ENCODE measurements at places on chromosomes 12 and 14.

- peak; percentile 52 for DNase-seq
Measured at GRCh38 chr12:49866859-49867569, 24.1 kb upstream of the BCDIN3D start.

- no peak for DNase-seq
Measured at GRCh38 chr12:31021181-31021580, 52.5 kb upstream of the DDX11 start.

- DNase-seq, result no peak
Measured at GRCh38 chr12:71848212-71848611, 8.7 kb downstream of the TBC1D15 start.

GRCh38 chr14:93959239-93960107 is 16.9 kb downstream of the ASB2 start:
- peak; percentile 68 for DNase-seq

DNA sequence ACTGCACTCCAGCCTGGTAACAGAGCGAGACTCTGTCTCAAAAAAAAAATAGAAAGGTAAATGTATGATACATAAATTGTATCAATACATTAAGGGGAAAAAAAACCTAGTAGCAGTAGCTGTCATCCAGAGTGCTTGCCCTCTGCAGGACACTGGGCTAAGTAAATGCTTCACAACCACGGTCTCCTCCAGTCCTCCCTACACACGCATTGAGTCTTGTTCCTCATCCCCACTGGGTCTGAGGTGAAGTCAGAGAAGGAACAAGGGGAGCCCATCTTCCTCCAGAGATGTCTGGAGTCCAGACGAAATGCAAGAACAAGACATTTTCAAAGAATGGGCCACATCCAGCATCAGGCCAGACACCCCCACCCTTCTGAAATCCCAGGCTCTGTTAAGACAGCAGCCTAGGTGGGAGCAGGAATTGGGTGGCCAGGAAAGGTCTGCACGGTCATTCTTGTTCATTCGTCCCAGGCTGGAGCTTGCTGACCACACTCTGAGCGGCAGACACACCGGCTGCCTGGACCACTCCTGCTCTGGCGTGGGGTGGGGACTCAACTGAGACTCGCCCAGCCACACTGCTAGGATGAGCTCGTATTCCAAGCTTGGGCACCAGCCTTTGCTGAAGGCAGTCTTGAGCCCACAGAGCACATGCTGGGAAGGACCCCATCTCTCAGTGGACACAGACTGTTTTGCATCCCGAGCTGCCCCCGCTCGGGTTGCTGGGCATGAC is 45.5 kb downstream of the CHGA start:
- no peak for DNase-seq

DNA sequence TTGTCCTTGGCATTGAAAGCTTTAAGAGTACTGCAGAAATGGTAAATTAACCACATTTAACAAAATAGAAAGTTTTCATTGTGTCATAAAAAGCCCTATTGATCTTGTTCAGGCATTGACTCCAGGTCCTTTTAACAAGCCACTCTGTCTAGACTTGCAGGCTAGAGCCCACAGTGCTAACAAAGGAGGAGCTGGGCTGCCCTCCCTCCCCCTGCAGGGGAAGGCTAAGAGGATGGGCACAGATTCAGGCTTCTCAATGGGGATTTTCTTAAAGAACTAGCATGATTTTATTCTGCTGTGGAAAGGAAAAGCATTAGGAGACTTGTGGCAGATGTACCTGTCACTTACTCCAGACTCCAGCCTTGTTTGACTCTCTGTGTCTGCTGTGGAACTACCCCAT is 463.6 kb downstream of the NRXN3 start:
- no peak for DNase-seq

GRCh38 chr12:124301084-124301654 is 6.3 kb downstream of the RFLNA start:
- no peak for DNase-seq

DNA sequence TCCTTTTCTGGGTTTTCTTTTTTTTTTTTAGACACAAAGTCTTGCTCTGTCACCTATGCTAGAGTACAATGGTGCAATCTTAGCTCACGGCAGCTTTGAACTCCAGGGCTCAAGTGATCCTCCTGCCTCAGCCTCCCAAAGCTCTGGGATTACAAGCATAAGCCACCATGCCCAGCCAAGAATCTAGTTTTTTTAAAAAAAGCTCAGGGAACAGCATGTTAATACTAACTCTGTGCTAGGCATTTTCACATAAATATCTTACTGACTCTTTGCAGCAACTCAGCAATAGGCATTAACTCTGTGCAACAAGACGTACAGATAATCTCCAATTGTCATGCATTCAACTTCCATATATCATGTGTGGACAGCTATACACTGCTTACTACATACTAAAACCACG is 97.4 kb downstream of the LLPH start:
- DNase-seq, result no peak

GRCh38 chr12:1907652-1908611 is 10.5 kb downstream of the CACNA2D4 start:
- peak; percentile 59 for DNase-seq

- no peak for DNase-seq
Measured at GRCh38 chr14:35879151-35879648, 53.1 kb downstream of the BRMS1L start.

DNA sequence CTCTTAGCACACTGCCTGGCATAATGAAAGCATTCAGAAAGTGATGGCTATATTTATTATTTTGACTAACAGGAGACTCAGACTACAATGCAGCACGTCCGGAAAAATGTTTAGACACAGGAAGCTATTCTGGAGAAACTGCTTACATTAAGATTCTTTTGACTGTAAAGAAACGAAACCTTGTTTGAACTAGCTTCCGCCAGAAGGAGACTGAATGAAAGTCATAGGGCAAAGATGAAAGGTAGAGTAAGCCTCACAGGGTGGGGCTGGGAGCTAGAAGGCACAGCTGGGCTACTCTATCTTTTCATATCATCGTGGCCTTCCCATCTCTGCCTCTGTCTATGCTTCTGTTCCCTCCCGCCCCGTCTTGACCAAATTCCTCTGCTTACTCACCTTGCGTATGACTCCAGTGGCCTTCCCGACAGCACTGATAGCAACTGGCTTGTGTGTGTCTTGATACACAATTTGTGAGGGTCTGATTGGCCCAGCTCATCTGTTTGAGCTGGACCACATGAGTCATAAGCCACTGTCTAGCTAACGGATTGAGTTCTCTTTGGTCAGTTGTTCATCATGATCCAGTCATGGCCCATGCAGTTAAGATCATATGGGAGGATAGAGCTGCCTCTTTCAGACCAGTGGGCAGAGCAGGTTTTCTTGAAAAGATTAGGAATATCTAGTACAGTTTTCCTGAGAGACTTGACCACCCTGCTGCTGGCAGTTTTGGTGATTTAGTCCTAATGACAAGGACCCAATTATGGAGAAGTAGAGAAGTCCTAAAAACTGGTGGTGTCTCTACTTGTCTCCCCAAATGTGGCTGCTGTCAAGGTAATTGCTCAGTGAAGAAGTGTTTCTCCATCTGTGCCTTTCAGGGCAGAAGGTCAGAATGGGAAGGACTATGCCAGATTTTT is 151.5 kb upstream of the SLC38A2 start:
- DNase-seq, result peak; percentile 29

DNA sequence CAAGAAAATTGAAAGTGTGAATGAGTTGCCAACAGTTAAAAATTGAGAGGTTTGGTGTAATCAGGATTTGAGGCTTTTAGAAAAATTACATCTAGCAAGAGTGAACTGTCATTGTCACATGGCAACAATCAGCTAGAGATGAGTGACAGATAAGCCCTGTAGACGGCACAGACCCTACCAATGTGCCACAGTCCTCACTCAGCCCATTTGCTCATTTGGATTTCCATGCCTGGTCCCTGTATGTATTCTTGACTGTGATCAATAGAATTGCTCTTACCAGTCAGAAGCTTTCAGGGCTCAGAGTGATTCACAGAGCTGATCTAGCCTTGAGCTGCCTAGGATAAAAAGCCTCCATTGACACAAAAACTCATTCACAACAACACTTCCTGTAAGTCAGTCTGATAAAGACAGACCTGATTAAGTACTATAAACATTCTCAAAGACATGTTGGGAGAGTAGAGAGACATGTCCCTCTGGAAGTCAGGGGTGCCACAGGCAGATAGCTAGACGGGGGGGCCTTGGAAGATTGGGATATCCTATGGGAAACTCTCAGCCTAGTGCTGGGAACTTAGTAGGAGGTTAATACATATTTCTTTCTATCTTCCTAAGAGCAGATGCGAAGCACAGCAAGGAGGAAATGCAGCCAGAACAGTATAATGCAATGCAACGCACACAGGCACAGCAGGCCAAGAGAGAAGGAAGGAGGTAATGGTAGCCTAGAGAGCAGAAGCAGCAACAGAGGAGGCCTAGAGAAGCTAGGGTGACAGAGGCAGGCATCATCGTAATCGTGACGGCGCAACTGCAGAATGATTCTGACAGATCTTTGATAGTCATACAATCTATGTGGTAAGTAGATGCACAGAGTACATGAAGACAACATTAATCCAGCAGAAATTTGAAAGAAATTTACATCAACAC is 2.0 kb upstream of the PELI2 start:
- no peak for DNase-seq

DNA sequence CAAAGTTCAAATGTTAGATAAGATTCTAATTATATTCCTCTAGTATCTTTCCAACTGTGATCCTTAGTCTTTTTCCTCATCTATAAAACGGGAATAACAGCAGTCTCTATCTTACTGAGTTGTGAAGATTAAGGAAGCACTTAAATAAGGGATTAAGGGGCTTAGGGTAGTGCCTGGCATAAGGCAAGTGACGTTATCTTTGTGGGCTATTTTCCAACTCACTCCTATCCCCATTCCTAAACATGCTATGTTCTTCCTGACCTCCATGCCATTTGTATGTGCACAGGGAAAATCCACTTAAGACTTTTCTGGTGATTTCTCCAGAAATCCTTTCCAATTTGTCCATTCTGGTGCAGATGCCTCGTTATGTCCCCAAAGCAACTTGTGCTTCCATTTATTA is 33.3 kb downstream of the SUPT16H start:
- no peak for DNase-seq

GRCh38 chr12:42741771-42742510 is 152.4 kb upstream of the PRICKLE1 start:
- DNase-seq, result no peak

DNA sequence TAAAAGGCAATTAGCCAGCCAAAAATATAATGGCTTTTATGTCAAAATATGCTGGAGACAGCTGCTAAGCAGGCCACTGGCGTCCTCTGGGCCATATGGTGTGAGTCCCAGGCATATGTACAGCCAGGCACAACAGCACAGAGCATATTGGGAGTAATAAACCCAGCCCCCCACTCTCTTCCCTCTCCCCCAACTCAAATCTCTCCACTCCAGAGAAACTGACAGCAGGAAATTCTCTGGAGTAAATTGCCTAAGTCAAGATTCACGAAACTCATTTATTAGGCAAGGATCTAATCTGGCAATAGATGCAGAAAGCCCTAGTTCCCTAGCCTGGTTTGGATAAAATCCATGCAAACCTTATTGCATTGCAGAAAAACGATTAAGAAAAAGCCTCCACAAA is 147.9 kb upstream of the SEL1L start:
- DNase-seq, result no peak

- no peak for DNase-seq
Measured at GRCh38 chr14:105498430-105499255, 7.6 kb downstream of the TEDC1 start.

DNA sequence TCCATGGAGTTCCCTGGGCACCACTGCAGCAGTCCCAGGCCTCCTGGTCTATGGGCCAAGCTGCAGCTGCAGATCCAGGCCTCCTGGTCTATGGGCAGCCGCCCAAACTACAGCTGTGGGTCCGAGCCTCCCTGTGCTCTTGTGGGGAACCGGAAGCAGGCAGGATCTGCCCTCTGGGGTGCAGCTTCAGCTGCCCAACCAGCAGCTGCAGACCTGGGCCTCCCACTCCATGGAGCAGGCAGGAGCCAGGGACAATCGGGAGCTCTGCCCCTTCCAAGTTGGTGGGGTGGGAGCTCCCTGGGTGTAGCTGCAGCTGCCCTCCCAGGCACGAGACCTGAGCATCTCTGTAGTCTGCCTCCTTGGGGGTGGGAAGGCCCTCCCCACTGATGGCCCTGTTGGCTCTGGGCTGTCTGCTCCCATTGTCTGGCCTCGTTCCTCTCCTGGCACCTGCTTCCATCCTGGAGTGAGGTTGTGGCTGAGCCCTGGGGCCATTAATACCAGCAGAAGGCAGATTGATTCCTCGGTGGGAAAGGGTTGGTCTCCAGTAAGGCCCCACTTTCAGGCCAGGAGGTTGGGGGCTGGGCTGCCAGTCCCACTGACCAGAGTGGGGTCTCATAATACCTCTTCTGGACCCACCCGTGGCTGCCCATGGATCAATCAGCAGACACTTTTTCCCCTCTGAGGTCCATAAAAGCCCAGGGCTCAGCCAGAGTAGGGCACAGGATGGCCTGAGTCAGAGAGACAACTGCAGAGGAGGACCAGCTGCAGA is 142.1 kb downstream of the GPR65 start:
- DNase-seq, result no peak

GRCh38 chr14:23140371-23140770 is 21.3 kb upstream of the CEBPE start:
- no peak for DNase-seq

All from hematopoietic multipotent progenitor cell (in vitro differentiated cells).